AML-193 (cell line): ENCODE measurements at places on chromosomes 5 and 9.

GRCh38 chr5:108941746-108942145, 194.0 kb downstream of the FER start:
- DNase-seq: no peak

- DNase-seq: peak; percentile 67
Observed at GRCh38 chr5:164504141-164504772, 998.8 kb downstream of the MAT2B start.

GRCh38 chr5:4929092-4929655, 211.0 kb upstream of the ADAMTS16 start:
- no peak for DNase-seq

GRCh38 chr9:129568560-129569501, 52.1 kb downstream of the C9orf50 start:
- DNase-seq: no peak

DNA sequence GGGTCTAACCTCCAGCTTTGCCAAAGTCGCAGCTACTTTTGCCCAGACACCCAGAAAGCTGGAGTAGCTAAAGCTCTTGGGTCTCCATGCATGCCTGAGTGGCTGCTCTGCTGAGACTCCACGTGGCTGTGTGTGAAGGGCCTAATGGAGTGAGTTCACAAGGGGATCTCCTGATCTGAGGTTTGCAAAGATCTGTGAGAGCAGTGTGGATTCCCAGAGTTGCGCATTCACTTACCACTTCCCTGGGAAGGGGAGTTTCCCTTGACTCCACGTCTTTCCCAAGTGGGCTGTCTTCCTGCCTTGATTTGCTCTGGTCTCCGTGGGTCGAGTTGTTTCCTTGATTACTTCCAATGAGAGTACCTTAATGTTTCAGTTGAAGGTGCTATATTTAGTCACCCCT, 17.6 kb upstream of the CDKN2B start:
- DNase-seq: no peak

- no peak for DNase-seq
Observed at GRCh38 chr5:109455598-109456096, 45.9 kb upstream of the PJA2 start.
